ENCODE measurements at places on chromosomes 1 and 21.

DNA sequence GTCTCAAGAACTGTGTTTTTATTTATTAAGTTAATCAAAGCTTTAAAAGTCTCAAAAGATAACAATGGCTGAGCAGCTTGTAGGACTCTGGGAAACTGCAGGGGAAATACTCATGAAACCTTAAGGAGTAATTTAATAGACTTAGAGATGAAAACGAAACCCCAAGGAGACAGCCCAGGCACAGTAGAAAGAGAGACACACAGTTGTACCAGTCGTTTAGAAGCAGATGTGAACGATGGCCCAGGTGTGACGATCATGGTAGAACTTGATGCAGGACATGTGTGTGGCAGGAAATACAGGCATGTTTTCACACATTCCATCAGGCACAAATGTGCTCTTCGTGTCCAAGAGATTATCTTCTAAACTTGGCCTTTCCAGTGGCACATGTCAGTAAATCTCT, 21.2 kb upstream of the MRPS6 start:
- DNase-seq = no peak

- DNase-seq = no peak
Observed at GRCh38 chr1:215807911-215808436, 240.9 kb downstream of the KCTD3 start.

DNA sequence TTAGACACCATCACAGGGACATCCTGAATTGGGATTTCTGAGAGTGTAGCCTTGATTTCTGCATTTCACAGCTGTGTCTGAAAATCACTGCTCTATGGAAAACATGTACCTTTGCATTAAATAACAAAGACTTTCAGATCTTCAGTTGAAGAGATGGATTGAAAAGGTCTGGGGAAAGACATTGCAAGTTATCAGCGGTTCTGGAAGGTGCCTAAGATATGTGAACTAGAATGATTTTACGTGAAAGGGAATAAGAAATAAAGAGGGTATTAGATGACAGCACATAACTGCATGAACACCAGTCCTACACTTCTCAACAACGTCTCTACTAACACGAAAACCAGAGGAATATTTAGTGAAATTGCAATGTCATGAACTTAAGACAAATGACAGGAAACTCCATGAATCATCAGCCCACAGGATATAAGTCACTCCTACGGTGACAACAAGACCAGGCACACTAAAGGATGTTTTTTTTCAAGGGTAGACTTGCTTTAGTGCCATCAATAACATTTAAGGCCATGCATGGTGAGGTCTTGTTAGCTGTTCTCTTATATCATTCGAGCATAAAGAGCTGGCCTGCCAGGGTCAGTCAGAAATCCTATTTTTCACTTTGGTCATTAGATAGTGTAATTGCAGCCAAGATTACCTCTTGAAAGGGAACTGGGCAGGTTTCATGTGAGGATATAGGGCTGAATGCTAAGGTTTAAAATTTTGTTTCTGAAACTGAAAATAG, 283.1 kb downstream of the GRIK1 start:
- no peak for DNase-seq

GRCh38 chr1:17562375-17562774, 22.9 kb downstream of the ARHGEF10L start:
- DNase-seq = no peak

GRCh38 chr1:190615818-190616217, 138.2 kb upstream of the BRINP3 start:
- no peak for DNase-seq

GRCh38 chr1:68206848-68207689, 25.3 kb downstream of the WLS start:
- DNase-seq = no peak

GRCh38 chr1:26602378-26602959, 72.9 kb downstream of the RPS6KA1 start:
- peak; percentile 63 for DNase-seq

DNA sequence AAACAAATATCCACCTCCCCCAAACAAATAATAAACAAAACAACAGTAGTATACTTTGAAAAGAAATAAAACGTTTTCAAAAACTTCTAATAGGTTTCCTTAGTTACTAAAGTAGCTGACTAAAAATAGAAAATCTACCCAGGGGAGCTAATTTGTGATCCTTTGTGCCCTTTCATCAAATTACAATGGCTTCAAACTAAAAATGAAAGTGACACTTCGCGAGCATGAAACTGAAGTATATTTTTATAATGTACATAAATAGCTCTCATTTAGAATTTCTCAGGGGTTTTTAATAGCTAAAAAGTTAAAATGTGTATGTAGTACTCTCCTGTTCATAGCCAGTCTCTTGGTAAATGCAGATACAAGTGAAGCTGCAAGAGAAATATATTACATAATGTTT, 78.4 kb downstream of the BRINP3 start:
- DNase-seq = no peak

GRCh38 chr21:45318146-45318555, 30.5 kb upstream of the POFUT2 start:
- DNase-seq = no peak

GRCh38 chr1:152917794-152918193, 9.4 kb downstream of the IVL start:
- DNase-seq = peak; percentile 20

GRCh38 chr1:213568929-213569815, 418.6 kb upstream of the PROX1 start:
- no peak for DNase-seq

DNA sequence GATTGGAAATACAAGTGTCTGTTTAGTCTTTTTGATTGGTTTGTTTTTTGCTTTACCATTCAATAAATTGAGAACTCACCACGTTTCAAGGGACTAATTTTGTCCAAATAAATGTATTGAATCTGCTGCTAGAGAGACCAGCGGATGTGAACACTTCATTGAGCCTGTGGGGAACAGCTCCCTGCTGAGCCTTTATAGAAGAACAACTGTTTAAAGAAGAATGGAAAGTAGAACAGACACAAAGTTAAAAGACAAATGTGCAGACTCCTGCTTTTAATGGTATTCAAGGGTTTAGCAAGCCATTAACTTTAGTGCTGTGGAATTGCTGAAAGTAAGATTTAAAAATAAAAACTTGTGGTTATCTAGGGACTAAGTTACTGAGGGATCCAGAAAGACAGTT, 817.7 kb upstream of the B3GALT2 start:
- no peak for DNase-seq

DNA sequence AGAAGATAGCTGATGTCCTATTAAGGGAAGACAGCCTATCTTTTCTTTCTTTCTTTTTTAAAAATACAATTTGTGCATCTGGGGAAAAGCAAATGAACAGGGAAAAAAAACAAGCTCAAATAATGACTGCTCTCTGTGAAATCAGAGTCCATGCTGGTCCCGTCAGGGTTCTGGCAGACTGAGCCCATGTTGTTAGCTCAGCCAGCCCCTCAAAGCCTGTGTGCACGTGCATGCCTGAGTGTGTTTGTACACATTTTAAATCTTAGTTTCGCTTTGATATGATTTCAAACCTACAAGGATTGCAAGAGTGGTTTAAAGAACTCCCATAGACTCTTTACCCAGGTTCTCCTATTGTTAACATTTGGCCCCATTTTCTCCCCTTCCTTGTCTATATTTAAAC, 231.8 kb upstream of the GREM2 start:
- DNase-seq = no peak

- DNase-seq = no peak
Observed at GRCh38 chr1:93839753-93840152, 39.3 kb downstream of the DNTTIP2 start.

- no peak for DNase-seq
Observed at GRCh38 chr1:69921486-69921885, 283.9 kb downstream of the LRRC40 start.

DNA sequence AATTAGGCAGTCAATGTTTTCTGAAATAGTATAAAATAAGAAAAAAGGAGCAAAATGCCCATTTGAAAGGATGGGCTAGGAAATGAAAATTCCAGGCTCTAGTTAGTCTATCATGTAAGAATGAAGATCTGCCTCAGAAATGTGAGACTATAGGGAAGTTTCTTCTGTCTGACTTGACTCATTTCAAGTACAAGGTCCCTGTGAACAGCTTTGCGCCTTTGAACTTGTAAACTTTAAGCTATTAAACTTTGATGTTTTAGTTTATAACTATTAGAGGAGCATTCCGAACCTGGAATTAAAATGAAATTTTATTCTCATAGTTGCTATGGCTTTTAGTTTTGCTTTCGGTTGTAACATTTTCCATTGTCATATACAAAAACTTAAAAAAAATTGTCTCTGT, 199.4 kb downstream of the RPS6KC1 start:
- DNase-seq = no peak

DNA sequence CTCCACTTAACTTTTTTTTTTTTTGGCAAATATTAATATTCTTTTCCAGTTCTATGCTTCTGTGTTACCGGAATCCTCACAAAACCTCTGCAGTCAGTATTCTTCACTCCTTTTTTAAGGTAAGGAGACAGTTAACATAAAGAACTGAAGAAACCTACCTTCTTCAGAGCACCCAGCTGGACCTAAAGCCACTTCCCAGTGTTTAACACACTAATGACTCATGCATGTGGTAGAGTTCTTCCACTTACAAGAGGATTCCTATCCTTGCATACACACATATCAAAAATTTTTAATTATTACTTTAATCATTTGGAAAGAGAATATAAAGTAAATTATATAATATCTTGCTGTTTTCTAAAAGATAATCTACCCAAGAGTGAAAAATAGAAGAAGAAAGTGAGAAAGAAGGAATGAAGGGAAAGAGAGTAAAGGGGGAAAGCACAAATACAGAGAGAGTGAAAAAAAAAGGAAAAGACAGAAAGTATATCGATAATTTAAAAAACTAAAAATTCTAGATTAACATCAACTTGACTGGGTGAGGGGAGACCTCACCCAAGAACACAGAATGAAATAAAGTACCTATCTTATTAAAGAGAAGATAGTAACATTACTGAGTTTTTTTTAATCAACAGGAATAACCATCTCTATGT, 54.9 kb downstream of the ENAH start:
- DNase-seq = no peak

GRCh38 chr21:21807598-21807903, 809.3 kb downstream of the NCAM2 start:
- no peak for DNase-seq

- no peak for DNase-seq
Observed at GRCh38 chr1:6336776-6337622, 56.6 kb downstream of the ACOT7 start.

DNA sequence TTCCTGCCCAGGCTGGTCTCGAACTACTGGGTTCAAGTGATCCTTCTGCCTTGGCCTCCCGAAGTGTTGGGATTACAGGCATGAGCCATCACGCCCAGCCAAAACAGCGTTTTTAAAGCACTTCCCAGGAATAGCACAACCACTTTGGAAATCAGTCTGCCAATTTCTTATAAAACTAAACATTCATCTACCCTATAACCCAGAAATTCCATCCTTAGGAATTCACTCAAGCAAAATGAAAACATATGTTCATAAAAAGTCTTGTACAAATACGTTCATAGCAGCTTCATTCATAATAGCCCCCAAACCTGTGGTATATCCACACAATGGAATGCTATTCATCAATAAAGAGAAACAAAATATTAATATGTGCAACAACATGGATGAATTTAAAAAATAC, 36.1 kb downstream of the PHC2 start:
- DNase-seq = no peak

- no peak for DNase-seq
Observed at GRCh38 chr1:45394342-45394741, 54.1 kb upstream of the MUTYH start.

DNA sequence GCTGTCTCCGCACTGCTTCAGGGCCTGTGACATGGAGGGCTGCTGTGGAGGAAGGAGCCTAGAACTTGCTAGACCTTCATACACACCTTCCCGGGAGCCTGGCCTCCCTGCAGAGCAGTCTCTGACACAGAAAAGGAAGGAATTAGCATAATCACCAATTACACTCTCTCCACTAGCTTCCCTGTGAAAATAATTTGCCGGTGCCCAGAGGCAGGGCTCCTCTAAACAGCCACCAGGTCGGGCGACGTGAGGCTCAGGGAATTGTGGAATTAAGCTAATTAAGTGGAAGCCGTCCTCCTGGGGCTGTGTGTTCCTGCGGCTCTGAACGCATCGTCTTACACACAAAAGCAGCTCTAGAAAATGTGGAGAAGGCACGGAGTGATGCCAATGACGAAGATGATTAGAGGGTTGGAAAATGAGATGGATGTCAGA, 82.6 kb downstream of the NENF start:
- no peak for DNase-seq

- no peak for DNase-seq
Observed at GRCh38 chr1:191174298-191174697, 696.6 kb upstream of the BRINP3 start.

DNA sequence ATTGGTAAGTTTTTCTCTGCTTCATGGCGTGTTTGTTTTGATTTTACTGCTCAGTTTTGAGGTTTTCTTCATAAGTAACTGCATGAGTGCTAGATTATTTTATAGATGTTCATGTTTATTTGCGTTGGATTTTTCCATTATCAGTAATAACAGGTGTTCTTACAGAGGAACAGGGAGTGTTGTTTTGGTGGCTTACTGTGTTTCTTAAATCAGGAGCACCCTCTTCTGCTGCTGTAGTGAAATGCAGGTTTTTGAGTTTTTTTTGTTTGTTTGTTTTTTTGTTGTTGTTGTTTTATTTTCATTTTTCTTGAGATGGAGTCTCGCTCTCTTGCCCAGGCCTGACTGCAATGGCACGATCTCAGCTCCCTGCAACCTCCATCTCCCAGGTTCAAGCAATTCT, 32.6 kb downstream of the CTBS start:
- no peak for DNase-seq

DNA sequence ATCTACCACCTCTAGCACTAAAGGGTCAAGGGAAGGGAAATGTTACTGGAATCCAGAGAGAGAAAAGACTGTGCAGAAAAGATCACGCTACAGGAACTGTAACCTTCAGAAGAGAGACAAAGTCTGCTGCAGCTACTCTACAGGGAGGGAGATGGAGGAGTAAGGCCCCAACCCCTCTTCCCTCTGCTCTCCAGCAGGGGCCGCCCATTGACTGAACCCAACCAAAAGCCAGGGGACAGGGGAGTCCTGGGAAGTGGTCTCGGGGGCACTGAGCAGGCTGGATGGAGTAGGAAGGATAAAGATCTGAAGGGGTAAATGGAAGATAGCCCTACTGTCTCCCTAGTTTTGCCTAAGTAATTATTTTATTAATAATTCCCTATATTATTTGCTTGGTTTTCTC, 72.8 kb upstream of the NR5A2 start:
- DNase-seq = no peak

DNA sequence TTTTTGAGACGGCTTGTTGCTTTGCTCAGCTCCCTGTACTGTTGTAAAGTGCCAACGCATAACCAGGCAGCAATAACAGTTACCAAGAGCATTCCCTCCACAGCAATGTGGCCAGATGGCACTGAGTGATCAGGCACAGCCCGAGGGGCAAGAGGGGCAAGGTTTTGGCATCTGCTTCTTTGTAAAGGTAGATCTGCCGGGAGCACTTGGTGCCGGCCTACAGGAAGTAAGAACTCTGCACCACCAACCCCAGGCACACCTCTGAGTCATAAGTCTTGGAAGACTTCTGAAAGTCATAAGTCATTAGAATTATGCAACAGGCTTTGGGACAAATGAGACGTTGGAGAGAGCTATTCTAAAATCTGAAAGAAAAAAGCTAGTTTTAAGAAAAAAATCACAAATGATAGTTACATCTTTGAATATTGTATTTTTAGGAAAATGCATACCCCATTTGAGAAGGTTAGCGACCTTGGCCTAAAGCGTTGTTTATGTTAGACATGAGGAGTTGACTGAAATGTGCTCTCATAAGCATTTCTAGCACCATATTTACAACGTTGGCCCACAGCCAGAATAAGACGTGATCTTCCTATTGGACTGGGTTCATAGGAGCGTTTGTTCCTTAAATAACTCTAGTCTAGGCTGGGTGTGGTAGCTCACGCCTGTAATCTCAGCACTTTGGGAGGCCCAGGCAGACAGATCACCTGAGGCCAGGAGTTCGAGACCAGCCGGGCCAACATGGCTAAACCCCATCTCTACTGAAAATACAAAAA, 37.7 kb upstream of the MAP10 start:
- peak; percentile 67 for DNase-seq

Measured in mucosa of gallbladder (tissue), 1 donor.